Gastroesophageal sphincter (tissue), 4 donors: ENCODE measurements at places on chromosomes 1 and 21. TPM values are rescaled to one million over a fixed set of nuclear protein-coding genes. Genes with fewer than 3 reads are reported as not detected.

DNA sequence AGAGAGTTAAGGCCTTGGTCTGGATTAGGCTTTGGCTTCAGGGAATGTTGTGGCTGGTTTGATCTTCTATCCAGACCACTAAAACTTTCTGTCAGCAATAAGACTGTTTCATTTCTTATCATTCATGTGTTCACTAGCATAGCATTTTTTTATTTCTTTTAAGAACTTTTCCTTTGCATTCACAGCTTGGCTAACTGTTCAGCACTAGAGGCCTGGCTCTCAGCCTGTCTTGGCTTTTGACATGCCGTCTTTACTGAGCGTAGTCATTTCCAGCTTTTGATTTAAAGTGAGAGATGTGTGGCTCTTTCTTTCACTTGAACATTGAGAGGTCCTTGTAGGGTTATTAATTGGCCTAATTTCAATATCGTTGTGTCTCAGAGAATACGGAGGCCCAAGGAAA is 62.5 kb downstream of the RNF220 start:
- ATAC-seq = no peak

The CITED4 gene
- 14.2 TPM for total RNA-seq

GRCh38 chr1:154730259-154730658 is 122.3 kb upstream of the ADAR start:
- ATAC-seq = no peak

- ATAC-seq = no peak
Observed at GRCh38 chr1:169894424-169895145, 889 bp upstream of the SCYL3 start.

GRCh38 chr21:30793581-30794314 is 19.3 kb downstream of the KRTAP8-1 start:
- no peak for ATAC-seq

DNA sequence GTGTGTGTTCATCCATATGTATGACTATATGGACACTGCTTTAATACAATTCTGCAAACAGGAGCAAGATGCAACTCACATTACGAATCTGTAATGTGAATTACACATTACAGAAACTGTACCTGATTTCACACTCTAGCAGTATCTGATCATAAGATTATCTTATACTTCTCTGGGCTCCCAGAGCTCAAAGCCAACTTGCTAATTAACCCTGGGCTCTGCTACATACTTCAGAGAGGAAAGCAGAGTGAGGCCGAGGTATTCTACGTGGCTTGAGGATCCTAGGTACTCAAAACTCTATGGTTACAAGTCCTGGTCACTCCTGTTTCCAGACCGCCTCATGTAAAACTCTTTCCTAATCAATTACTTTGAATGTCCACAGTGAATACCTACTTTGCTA is 149.2 kb upstream of the KRTAP19-8 start:
- no peak for ATAC-seq

DNA sequence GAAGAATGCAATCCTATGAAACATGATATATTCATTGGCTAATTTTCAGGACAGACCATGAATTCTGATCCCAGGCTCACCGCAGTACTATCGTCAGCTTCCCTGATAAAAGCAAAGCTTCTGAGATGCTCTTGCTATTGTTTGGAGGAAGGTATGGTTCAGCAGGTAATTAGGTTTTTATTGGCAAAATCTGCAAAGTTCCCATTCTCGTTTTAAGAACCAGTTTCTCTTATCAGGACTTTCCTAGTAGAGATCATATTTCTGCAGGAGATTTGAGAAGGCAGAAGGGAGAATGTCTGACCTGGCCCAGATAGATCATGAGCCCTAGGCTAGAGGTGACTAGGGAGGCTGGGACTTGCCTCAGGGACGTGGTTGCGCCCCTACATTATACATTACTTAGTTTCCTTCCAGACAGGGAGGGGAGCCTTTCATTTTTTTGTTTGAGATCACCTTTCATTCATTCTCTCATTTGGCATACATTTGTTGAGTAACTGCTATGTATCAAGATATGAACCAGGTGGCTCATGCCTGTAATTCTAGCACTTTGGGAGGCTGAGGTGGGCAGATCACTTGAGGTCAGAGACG is 108.8 kb downstream of the NRIP1 start:
- ATAC-seq = no peak

DNA sequence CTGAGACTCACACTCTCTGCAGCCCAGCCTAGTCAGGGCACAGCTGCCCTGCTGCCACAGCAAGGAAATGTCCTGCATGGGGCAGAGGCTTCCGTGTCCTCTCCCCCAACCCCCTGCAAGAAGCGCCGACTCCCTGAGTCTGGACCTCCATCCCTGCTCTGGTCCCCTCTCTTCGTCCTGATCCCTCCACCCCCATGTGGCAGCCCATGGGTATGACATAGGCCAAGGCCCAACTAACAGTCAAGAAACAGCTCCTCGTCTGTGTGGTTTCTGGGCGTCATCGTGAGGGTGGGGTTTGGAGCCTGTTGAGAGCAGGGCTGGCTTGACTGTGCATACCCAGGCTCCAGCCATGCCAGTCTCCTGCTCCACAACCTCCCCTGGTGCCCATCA is 19.5 kb downstream of the FAAH start:
- no peak for ATAC-seq

The SIK1 gene
- 1.4 TPM for total RNA-seq

DNA sequence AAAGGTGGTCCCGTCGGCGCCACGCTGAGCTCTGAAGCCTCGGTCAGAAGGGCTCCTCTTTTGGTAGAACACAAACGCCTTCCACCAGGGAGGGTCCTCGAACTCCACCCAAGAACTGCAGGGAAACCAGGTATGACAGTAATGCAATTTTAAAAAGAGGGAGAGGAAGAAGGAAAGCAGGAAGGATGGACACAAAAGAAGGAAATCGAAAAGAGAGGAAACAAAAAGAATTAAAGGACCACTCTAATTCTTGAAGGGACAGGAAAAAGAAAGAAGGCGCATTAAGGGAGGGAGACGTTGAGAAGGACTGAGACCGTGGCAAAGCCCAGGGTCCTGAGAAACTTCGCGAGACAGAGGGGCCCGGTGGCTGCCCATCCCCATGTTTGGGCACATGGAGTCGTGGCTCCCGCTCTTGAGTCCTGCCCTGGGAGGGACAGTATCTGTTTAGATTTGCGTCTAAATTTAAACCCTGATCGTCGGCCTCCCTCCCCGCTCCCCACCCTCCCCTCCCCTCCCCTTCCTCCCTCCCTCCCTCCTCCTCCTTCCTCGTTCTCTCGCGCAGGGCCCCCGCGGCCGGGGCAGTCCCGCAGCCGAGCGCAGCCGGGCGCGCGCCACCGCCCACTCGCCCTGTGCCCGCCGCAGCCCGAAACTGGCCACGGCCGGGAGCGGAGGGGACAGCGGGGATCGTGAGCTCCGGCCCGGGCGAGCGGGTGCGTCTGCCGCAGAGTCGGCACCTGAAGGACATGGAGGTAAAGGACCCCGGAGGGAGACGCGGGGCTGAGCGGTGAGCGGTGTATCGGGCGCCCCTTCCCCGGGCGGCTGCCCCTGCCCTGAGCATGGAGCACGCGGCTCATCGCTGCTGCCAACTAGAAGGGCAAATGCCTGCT is at the start of gene RCSD1:
TSS of gene RCSD1 (plus strand) at position 552 of the 887 bp plus-strand sequence. CDS start at position 744, 192 bp downstream.
- ATAC-seq = peak; percentile 65

DNA sequence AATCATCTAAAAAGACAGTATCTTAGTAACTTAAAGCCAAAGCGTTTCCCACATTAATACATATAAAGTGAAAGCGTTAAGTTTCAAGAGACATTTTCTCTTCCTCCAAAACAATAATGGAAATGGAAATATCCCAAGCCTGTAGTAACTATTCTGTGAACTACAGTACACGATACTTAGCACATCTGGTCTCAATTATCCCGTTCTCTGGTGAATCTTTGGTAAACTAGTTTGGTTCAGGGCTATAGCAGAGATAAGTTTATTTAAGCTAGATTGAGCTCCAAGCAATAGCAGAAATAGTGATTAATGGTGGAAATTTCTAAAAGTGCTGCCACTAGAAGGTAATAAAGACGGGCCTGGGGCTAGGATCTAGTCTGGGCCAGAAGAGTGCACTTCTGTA is 55.2 kb downstream of the PCNX2 start:
- ATAC-seq = no peak

- ATAC-seq = no peak
Observed at GRCh38 chr1:226984521-226985238, 44.6 kb downstream of the COQ8A start.

The SPOCD1 gene
- not detected for total RNA-seq

DNA sequence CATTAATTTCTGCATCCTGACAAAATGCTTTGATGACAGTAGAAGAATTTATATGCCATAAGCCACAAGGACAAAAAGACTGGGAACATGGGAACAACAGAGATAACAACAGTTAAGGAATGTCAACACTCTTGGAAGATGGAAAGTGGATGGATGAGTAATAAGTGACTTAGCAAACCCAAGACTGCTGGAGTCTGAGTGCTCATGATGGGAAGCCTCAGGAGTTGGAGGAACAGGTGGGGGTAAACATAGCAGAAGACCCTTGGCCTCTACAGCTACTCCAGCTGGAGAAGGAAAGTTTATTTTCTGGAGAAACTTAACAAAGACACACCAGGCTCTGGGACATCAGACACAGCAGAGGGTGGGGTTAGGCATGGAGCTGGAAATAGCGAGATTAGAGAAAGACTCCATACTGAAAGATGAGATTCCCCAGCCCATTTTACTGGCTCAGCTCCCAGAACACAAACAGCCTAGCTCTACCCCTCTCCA is 13.6 kb downstream of the G0S2 start:
- ATAC-seq = no peak

The PLA2G2F gene
- total RNA-seq = not detected

- ATAC-seq = no peak
Observed at GRCh38 chr1:6519491-6519934, 28.0 kb upstream of the PLEKHG5 start.

DNA sequence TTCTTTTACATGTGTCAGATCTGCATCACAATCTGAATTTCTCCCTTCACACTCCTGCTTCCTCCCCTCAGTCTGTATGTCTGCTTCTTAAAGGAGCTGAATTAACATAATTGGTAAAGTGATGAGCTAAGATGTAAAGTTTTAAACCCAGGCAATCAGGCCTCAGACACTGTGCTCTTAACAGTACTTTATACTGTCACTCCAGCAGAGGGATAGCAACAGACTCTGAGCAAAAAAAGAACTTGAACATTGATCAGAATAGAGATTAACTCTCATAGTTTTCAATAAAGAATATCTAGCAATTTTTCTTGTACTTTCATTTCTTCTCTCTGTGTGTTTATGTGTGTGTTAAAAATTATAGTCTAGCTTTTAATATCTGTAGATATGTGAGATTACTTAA is 110.3 kb downstream of the DUSP10 start:
- ATAC-seq = no peak

- no peak for ATAC-seq
Observed at GRCh38 chr1:40363721-40364120, 9.8 kb upstream of the SMAP2 start.

GRCh38 chr1:199018471-199019135 is 379.8 kb downstream of the PTPRC start:
- ATAC-seq = no peak

The OR2L8 gene
- total RNA-seq = not detected

DNA sequence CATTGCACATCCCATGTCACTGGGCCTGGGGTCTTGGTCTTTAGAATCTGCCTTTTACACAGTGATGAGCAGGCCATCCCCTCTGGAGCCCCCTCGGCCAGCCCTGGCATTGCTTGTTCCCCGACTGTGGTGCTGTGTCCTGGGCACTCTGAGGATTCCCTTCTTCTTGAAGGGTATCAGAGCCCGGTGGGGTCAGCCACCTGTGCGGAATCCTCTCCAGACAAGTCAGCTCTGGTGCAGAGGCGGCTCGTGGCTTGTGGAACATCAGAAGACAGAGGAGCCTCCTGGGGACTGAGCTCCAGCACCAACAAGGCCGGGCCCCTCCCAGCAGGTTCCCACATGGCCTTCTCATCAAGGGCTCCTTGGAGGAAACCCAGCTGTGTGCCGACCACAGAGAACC is 57.9 kb upstream of the AJAP1 start:
- ATAC-seq = no peak

DNA sequence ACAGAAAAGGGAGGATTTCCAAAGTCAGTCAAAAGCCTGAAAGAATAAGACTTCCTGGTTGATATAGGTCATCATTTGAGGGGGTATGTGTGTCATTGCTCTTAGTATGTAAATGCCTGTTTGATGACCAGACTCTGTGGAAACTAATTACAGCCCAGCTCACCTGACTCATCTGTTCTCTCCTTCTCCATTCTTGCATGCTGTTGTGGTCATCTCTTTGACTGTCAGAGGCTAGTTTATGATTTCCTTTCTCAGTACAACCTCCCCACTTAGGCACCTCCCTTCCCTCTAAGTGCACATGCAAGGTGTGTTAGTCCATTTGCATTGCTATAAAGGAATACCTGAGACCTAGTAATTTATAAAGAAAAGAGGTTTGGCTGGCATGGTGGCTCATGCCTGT is 2.4 kb upstream of the C1orf116 start:
- no peak for ATAC-seq
